ENCODE measurements at places on chromosomes 1 and 21.

DNA sequence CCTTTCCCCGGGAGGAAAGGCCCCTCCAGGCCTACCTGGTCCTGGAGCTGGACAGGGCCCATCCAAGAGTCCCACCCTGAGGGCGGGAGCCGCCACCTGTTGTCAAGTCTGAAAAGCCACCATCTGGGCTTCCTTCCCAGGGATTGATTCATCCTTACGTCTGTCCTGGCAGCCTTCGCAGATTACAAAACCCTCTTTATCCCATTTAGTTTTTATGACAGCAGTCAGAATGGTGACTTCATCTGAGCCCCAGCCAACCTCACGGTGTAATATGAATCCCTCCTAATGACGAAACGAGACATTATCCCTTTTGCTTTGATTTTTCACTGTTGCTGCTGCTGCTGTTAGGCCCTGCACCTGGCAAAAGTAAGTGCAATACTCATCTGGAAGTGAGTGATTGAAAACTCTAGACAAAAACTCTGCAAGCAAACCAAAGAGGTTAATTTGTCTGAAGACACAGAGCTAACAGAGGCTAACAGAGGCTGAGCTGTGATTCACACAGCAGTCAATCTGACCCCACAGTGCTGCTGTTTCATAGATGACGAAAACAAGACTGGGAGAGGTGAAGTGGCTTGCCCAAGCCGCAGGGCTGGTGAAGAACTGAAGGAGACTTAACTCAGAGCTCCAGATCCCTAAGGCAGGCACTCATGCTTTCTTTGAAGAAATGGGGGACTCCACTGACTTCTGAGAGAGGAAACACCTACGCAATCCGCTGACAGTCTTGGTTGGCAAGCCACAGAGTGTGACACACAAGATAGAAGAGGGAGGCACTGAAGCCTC, 30.0 kb upstream of the S100A7 start:
- no peak for DNase-seq

- DNase-seq = no peak
These were observed 68.8 kb upstream of the SSX2IP start for GRCh38 chr1:84758968-84759491.

- DNase-seq = no peak
These were observed 65.7 kb upstream of the JUN start for GRCh38 chr1:58849551-58849950.

DNA sequence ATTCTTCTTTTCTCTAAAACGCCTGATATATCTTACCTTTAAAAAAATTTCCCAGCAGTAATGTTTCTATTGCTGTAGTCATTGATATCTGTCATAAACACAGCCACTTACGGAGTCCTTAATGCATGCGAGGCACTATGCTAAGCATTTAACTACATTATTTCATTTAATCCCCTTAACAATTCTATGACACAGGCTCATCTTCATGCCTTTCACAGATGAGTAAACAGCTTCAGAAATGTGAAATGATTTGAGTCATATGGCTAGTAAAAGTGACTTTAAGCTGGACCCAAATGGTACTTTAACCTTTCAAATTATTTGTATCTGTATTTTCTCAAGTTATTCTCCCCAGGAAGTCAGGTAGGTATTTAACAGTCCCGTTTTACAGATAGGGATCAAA, 125.1 kb upstream of the FGGY start:
- DNase-seq = no peak

- DNase-seq = no peak
These were observed 224.6 kb downstream of the FAF1 start for GRCh38 chr1:50735443-50735842.

DNA sequence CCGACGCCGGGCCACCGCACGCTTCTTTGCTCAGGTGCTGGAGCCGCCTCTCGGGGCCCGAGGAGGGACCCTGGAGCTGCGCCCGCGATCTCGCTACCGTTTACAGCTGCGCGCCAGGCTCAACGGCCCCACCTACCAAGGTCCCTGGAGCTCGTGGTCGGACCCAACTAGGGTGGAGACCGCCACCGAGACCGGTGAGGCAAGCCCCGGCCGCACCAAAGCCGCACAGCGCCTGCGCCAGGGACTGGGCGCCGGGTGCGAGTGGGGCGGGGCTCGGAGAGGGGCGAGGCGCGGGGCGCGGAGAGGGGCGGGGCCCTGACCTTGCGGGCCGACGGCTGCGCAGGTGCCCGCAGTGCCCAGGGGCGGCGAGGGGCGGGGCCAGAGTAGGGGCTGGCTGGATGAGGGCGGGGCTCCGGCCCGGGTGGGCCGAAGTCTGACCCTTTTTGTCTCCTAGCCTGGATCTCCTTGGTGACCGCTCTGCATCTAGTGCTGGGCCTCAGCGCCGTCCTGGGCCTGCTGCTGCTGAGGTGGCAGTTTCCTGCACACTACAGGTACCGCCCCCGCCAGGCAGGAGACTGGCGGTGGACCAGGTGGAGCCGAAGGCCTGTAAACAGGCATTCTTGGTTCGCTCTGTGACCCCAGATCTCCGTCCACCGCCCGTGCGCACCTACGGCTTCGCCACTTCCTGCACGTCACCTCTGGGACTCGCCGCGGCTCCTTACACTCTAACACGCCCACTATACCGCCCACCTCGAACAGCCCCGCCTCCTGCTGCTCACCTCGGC, 9.8 kb upstream of the CDC20 start:
- DNase-seq = no peak

DNA sequence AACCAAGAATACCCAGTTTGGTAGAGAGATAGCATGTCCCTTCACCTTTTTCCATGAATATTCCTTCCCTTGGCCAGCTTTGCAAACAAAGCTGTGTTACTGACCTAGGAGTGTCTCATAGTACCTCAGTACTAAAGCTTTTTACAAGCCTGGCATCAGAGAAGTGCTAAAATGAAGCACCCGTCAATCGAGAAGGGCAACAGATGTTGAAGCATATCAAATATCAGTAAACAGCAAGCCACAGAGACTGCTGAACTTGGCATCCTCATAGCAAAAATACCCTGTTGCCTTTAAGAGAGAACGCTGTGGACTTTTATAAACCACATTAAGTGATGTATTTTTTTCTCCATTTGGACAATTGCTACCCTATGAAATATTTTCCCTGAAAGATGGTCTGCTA, 128.6 kb upstream of the HOOK1 start:
- no peak for DNase-seq

DNA sequence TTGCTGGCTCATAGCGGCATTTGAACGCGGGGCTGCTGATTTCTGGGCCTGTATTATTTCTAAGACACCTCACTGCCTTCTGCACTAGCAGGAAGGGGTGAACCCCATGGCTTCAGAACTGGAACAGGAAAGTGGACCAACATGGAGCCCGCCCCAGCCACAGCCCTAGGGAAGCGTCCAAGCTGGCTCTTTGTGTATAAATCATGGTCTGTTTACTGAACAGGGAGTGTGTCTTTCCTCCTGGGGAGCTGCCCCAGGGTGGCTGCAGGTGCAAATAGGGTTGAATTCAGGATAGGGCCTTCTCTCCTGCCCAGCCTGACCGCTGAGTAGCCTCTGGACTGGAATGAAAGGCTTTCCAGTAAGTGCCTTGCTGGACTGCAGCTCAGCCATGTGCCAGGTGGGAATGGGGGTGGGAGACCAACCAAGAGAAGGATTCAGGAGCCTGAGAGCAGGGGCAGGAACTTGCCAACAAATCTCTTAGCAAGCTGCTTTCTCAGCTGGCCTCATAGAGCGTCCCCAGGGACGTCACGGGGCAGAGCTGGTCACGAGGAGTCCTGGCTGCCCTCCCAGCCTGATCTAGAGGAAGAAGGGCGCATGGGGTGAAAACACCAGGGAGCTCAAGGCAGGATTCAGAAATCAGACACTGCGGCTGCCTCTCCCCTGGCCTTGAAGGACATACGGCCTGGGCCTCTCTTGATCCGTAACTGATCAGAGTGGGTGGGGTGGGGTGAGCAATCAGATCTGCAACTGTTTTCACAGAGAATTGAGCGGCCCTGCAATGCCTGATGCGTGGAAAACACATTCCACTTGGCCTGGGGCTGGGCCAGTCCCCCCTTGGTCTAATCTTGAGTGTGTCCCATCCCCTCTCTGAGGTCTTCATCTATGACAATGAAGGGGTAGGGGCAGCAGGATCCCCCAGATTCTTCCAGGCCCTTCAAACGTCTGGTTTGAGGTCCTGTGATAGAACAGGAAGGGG, 56.5 kb upstream of the SELENON start:
- DNase-seq = no peak

DNA sequence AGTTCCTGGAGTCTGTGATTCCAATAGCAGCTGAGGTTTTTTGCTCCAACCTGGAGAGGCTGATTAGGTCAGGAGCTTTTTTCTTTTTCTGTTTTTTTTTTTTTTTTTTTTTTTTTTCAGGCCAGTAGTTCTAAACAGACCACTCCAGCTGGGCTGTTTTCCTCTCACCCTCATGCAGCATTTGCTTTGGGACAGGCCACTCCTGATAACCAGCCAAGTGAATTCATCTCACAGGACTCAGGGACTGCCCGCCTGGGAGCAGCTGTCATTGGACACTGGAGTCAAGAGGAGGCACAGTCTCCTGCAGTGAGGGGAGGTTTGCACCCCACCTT, 22.9 kb downstream of the PLXNA2 start:
- DNase-seq = no peak

DNA sequence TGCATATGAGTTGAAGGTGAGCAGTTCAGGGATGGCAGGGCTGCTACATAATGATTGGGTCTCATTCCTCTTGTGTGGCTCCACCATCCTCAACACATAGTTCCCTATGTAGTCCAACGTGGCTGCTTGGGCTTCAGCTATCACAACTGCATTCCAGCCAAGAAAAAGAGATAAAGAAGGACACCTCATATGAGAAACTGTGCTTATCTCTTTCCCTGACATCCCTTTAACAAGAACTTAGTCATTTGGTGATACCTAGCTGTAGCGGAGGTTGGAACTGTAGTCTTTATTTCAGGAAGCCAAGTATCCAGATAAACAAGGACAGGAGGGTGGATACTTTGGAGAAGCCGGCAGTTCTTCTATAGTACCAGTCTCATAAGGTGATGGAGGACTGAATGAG, 42.7 kb upstream of the DNASE2B start:
- DNase-seq = no peak

DNA sequence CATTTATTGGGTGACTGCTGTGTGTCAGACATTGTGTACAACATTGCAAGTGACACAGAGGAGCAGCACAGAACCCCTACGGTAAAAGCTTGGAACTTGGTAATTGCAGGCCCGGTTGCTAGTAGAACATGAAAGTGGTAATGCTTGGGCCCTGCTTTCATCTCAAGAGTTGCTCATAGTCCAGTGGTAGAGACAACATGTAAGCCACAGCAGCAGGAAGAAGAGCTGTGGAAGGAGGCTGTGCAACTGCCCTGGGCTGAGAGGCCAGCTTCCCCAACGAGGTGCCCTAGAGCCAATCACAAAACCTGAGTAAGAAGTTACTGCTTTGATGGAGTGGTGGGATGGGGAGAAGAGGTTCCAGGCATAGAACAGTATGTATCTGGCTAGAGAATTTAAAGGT, 18.4 kb downstream of the CNIH4 start:
- DNase-seq = no peak

DNA sequence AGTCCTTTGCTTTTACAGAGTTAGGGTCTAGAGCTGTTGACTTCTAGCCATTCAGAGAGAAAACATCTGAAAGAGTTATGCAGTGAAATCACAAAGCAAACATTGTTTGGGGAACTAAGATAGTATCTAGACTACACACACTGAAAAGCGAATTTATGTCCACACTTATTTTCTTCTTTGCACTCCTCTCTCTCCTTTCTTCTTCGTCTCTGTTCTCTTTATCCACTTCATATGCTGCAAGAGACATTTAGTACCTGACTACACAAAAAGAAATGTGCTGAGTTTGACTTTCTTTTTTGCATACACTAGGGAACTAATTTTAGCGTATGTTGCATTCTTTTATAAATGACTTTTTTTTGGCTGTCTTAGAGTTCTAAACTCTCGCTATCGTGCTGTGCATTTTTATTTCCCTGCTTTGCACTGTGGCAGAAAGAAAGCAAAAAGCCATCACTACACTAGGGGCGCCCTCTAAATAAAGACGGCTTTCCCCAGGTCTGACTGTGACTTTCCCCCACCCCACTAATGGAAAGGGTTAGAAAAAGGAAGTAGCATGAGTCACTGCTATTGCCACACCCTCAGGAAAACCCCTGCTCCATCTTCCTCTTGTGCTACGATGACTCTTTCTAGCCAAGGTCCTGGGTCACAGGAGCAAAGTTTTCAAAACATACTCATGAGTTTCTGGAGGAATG, 65.7 kb downstream of the MAP3K7CL start:
- DNase-seq = no peak

DNA sequence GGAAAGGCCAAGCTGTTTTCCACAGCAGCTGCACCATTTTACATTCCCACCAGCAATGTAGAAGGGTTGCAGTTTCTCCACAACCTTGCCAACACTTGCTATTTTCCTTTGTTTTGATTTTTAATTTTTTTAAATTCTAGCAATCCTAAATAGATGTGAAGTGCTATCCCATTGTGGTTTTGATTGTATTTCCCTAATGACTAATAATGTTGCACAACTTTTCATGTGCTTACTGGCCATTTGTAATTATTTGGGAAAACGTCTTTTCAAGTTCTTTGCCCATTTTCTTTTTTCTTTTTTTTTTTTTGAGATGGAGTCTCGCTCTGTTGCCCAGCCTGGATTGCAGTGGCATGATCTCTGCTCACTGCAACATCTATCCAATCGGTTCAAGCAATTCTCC, 53.9 kb downstream of the VCAM1 start:
- no peak for DNase-seq

- no peak for DNase-seq
These were observed 392.7 kb downstream of the NPHP4 start for GRCh38 chr1:5599541-5599940.

DNA sequence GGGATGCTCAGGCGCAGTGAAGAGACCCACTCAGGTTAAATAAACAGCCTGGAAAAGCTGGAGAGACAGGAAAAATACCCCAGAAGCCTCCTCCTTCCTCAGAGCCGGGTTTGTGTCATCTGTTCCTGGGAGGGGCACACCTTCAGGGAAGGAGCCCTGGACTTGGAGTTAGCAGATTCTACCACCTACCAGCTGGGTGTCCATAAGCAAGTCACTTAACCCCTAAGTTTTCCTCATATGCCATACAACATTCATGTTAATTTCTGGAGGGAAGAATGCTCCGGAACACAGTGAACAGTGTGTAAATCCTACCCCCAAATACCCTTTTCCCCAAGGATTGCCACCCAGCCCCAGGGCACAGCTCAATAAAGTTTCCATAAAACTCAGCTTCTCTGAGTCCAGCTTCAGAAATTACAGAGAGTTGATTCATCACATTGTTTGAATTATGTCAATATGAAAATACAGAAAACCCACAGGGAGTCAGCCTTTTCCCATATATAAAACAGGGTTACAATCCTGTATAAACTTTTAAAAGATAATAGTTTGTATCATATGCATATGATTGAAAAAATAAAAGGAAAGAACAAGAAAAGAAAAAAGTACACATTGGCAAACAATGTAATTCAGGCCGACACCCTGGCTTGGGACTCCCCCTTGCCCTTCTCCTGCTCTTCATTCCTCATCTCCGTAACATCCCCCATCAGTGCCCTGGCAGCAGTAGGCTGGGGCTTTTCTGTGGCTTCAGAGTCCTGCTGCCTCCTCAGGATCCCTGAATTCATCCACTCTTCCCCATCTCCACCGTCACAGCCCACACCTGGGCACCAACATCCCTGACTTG, 291.8 kb upstream of the USP24 start:
- no peak for DNase-seq

- DNase-seq = no peak
These were observed 16.0 kb upstream of the LRIG2 start for GRCh38 chr1:113057006-113057405.

Measured in AG04449 (cell line).